ENCODE measurements at places on chromosomes 5 and 9.

GRCh38 chr9:137233143-137233980 lies 2.7 kb downstream of the SLC34A3 start:
- DNase-seq = no peak

- no peak for DNase-seq
Measured at GRCh38 chr9:134895097-134895496, 14.5 kb downstream of the FCN2 start.

DNA sequence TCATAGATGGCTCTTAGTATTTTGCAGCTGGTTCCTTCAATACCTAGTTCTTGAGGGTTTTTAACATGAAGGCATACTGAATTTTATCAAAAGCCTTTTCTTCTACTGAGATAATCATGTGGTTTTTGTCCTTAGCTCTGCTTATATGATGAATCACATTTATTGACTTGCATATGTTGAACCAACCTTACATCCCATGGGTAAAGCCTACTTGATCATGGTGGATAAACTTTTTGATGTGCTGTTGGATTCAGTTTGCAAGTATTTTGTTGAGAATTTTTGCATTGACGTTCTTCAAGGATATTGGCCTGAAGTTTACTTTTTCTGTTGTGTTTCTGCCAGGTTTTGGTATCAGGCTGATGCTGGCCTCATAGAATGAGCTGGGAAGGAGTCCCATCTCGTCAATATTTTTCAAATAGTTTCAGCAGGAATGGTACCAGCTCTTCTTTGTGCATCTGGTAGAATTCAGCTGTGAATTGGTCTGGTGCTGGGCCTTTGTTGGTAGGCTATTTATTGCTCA lies 49.7 kb downstream of the YIPF5 start:
- no peak for DNase-seq

DNA sequence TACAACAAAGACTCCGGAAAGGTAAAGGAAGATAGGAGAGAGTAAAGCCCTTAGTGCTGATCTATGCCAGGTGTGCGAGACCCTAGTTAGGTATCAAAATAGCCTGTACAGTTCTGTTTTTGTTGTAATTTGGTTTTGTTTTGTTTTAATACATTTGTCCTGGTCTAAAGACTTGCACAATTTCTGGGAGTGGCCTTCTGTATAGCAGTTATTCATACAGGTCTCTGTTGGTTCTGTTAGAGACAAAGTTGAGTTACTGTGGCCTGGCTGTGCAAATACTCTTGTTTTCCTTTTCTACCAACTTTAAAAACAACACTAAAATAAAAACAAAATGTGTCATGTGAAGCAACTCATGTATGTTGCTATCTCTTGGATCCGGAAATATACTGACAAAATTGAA lies 163.6 kb downstream of the COMMD10 start:
- no peak for DNase-seq

DNA sequence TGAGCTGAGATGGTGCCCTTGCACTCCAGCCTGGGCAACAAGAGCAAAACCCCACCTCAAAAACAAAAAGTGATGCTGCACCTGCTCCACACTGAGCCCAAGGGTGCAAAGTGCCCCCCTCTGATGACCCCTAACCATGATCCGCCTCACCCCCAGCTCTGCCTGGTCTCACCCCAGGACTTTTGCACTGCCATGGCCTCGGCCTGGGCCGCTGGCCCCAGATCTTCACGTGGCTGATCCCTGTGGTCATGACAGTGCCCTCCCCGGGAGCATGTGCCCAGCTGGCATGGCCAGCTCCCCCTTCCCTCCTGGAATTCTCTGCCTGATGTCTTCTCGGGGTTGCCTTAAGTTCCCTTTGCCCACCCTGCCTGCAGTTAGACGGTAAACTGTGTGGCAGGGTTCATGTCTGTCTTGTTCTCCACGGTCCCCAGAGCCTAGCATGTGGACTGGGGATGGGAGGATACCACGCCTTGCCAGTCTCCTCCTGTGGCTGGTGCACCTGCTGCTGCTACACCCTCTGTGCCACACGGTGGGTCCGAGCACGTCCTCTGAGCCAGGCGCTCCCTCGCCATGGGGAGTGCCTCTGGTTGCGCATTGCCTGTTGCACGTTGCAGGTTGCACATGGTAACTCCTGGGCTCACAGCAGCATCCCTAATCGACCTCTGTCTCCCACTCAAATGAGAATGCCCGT lies 77.4 kb upstream of the PPP1R26 start:
- DNase-seq = no peak

DNA sequence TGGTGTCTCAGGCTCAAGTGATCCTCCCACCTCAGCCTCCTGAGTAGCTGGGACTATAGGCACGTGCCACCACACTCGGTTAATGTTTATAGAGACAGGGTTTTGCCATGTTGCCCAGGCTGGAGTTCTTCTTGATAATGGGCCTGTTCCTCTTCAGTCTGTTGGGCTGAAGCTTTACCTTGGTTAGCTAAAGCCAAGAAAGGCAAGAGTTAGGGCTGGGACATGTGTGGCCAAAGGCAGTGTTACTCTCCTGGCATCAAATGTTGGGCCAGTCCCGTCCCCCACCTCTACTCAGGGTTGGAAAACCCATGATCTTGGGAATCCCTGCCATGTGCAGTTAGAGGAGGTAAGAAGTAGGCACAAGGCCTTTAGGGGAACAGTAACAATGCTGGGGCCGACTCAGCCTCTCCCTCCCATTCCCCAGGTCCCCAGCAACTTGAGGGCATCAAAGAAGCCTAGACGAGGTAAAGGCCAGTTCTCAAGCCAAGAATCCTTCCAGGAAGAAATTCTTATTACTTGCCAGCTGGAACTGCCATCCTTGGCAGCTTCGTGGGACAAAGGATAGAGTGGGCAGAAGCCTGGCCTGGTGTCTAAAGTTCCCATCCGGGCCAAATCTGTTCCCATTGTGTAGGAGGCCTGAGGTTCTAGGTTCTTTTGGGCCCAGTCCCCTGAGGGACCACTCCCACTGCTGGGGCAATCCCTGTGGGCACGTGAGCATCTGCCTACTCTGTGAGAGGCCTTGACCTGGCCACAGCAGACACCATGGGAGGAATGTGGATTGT lies 4.5 kb downstream of the EGR1 start:
- DNase-seq = no peak

GRCh38 chr5:169626779-169627178 lies 10.3 kb upstream of the DOCK2 start:
- no peak for DNase-seq

DNA sequence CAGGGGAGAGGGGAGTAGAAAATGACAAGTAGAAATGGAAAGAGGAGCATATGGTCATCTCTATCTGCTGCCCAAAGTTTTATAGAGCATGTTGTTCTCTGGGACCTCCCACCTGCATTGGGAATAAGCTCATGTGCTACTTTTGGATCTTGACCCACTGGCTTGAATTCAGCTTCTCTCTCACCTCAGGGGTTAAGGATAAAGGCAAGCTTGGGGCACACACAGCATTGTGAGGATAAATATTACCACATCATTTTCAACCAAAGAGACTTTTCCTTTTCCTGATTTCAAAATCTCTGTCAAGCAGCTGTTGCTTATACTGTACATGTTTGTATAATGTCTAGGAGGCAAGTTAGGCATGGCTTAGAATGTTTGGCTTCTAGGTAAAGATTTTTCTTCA lies 16.6 kb downstream of the ATP10B start:
- DNase-seq = no peak

DNA sequence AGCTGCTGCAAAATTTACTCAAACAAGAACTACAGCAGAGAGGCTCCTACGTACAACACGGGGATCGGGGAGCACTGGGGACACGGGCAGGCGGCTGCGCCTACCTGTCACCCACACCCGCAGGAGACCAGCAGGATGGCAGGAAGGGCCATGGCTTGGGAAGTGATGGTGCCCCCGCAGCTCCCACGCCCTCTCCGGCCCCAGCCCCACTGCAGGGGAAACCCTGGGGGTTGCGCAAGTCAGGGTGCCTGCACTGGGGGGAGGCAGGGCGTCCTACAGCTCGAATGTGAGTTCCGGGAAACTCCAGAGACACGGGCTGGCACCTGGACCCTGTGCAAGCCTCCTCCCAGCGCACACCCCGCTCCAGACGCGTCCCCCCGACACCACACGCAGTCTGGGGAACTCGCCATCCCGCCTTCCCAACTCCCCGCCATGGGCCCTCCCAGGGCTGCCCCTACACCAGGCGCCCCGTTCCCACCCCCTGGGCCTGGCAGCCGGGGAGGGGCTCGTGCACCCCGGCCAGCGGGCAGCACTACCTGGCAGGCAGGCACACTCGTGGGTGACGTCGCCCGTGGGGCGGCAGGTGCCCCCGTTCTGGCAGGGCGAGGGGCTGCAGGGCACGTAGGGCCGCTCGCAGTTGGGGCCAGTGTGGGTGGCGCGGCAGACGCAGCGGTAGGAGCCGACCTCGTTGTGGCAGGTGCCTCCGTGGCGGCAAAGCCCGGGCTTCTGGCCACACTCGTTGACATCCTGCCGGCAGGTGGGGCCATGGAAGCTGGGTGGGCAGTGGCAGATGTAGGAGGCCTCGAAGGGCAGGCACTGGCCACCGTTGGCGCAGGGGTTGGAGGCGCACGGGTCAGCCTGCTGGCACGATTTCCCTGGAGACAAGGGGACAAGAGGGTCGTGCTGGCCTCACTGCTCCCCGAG lies 23.3 kb downstream of the NOTCH1 start:
- no peak for DNase-seq

- DNase-seq = no peak
Measured at GRCh38 chr5:106376522-106376921, 1294.2 kb downstream of the EFNA5 start.

DNA sequence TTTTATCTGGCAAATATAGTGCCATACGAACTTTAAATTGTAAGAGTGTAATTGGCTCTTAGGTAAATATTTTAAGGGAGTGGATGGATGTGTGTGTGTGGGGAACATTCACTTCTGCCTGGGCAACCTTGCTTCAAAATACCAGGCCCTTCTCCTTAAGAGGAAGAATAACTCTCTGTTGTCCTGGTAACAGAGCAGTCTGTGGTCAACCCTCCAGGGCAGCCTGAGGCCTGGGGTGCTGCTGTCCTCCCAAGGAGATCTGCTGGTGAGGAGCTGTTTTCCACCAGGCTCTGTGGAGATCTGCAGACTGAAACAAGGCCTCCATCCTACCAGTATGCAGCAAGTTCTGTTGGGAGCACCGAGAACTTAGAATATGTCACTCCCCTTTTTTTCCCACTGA lies 325.2 kb downstream of the PSAT1 start:
- no peak for DNase-seq

GRCh38 chr9:135552698-135553171 lies 6.8 kb downstream of the OBP2A start:
- no peak for DNase-seq

GRCh38 chr9:89821081-89821480 lies 216.3 kb downstream of the GADD45G start:
- no peak for DNase-seq

DNA sequence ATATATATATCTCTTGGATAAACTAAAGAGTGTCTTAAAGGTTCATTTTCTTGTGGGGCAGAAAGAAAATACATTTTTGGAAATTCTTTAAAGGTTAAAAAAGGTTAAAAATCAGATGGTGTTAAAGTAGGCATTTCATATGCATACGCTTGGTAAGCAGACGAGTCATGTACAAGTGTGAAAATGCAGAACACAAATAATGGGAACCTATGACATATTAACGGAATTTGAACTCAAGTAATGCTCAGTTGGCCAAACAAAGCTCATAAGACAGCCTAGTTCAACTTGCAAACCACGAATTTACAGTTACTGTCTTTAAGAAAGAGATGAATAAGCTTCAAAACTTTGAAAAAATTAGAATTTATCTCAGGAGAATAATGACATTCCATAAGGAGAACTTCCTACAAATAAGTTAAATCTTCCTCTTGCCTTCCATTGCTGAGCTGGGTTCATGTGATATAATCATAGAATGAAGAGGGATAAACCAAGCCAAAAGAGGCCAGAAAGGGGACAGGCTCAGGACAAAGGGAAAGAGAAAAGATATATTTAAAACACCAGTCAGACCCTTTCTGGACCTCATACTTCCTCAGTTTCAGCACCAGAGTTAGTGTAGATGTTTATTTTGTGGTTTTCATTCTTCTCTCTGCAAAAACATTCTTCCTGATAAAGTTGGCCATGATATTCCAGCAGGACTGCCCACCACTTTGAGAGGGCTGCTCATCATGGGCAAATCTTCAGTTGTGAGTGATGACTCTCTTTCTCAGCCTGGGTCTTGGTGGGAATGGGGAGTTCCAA lies 256.7 kb upstream of the CD180 start:
- DNase-seq = no peak

DNA sequence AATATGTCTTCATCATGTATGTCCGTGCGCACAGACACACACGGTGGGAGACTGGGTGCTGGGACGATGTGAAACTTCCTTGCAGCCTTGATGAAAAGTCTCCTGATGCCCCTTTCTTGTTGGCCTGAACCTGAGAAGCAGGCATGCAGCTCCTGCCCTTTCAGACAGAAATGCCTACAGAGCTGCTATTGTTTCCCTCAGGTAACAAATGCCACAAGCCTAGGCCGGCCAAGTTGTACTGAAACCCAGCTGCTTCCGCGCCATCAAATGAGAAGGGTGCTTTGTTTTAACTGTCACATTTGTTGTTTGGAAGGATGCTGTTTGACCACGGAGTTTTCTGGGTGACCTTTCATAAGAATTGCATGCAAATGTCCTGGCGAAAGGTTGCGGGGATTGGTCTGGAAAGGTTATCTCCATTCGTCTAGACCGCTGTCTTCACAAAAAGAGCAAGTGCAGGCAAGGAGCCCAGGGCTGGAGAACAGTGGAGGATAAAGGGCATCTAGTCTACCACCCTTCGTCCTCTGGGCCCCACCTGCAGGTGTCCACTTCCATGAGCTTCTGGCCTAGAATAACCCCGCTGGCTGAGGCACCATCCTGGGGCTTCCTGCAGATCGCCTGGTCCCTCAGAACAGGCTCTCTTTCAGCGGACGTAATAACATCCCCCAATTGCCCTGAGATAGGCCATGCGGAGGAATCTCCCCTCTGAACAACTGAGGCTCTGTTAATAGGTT lies 197.2 kb downstream of the SEMA6A start:
- no peak for DNase-seq

GRCh38 chr5:147098233-147098790 lies 136.5 kb upstream of the STK32A start:
- no peak for DNase-seq

GRCh38 chr5:19498852-19499251 lies 489.1 kb downstream of the CDH18 start:
- no peak for DNase-seq

DNA sequence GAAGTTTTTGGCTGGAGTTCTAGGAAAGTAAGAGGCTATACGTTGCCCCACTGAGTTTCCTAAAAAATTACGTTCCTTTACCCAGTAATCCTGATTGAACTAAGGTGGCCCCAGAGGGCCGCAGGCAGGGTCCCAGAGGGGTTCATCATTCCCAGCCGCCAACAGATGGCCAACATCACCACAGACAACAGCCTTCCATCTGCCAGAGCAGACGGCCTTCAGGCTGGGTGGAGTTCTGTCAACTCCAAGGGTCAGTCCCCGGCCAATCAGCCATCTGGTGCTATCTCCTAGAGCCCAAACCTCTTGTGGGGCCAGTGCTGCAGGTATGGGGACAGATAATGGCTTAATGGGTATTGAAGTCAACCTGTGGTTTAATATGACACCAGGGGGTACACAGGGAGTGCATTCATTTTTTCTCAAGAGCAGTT lies 30.4 kb downstream of the TBC1D2 start:
- no peak for DNase-seq

- DNase-seq = no peak
Measured at GRCh38 chr9:4272126-4272525, 27.7 kb downstream of the GLIS3 start.

Data from activated B cell treated with CpG ODN at 0.5 μM for 24 hours (primary cell).